ENCODE measurements at places on chromosomes 5 and 9.

DNA sequence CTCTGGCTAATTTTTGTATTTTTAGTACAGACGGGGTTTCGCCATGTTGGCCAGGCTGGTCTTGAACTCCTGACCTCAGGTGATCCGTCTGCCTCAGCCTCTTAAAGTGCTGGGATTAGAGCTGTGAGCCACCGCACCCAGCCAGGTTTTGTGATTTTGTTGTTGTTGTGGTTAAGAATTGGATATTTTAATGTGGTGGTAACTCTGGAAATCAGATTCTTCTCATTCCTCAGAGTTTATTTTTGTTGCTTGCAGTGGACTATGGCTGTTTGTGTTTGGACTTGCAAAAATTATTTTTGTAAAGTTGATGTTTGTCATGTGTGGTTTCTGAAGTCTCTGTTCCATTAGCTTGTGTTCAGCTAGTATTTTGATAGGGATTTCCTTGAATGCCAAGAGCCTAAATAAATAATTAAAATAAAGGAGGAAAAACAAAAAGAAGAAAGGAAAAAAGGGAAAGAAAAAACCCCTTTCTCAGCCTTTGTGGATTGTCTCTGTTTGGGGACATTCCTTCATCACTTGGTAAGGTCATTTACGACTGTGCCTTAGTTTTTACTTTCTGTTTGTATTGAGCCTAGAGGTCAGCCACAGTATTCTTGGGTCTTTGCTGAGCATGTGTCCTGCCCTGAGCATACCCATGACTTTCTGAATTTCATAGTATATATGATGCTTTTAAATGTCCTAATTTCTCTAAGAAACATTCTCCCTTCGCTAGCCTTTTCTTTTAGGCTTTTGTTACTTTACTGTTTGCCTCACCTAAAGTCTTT, 37.3 kb downstream of the PBX3 start:
- no peak for DNase-seq

DNA sequence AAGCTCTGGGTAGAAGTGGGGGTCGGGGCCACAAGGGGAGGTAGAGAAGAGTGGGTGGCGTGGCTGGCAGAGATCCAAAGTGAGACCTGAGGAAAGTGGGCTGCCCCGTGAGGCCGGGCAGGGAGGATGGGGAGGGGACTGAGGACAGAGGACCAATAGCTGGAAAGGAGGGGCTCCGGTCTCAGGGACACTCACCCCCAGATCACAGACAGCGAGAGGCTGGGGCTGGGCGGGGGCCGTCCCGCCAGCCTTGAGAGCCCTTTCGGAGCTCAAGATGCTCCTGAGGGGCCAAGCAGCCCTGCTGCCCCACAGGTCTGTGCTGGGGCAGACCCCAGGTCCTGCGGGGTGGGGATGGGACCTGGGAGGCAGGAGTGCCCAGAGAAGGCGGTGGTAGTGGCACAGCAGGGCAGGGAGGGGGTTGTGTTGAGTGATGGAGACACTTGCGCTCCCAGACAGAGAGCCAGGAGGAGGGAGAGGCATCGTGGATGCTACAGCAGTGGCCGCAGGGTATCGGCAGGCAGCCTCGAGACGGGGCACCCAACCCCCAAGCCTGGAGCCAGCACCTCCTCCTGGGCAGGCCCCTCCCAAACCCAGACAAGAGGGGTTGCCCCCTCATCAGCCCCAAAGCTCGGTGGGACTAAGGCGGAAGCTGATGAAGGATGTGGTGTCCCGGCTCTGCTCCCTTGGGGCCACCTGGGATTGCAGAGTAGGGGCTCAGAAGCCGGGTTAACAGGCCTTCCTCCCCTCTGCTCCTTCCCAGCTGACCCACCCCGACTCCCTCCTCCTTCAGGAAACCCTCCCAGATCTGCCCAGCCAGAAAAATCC, 3.4 kb downstream of the SARDH start:
- DNase-seq = peak; percentile 46

- no peak for DNase-seq
Observed at GRCh38 chr9:16344343-16344742, 526.1 kb downstream of the BNC2 start.

GRCh38 chr5:132179405-132179804, 48.2 kb downstream of the P4HA2 start:
- no peak for DNase-seq

DNA sequence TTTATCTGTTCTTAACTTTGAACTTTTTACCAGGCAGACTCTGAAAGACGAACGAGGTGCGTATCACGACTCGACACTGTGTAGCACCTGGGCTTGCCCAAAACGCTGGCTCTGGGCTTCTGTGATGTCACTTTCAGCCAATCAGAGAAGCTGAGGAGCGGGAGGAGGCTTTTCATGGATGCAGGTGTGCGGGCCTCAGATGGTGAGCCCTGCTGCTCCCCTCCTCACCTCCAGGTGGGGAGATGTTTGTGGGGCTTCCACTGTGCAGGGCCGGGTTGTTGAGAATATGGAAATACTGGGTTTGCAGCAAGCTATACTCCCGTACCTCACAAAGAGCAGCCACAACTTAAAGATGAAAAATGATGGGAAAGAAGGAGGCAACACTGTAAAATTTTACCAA, 246.3 kb downstream of the IRX2 start:
- DNase-seq = peak; percentile 51

GRCh38 chr5:82786748-82787147, 290.4 kb downstream of the TMEM167A start:
- DNase-seq = no peak

DNA sequence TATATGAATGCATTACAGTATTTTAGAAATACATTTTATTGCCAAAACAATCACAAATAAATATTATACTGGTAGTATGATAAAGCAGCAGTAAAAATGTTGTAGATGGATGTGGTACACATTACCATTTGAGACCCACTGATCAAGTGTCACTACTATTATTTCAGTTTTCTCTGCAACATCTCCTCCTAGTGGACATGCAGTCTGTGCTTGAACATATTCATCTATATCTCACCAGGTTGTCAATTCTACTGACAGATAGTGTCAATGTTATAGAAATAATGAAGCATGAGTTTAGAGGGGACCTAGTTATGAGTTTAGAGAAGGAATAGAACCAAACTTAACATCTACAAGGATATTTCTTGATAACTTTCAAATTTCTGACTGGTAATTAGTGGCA, 39.2 kb upstream of the ELOVL7 start:
- peak; percentile 23 for DNase-seq

- DNase-seq = no peak
Observed at GRCh38 chr9:89899573-89899972, 294.8 kb downstream of the GADD45G start.

DNA sequence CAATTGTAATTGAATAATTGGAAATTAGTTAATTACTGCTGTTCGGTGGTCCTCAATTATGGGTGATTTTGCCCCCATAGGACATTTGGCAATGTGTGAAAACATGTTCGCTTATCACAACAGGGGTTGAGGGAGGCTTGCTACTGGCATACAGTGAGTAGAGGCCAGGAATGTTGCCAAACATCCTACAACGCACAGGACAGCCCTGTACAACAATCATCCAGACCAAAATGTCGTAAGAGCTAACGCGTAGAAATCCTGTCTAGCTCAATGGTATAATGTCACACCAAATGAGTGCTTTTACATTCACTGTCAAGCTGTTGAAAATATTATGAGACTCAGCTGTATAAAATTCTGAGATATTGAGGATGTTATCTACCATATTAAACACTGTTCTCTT, 464.4 kb upstream of the TUSC1 start:
- no peak for DNase-seq

DNA sequence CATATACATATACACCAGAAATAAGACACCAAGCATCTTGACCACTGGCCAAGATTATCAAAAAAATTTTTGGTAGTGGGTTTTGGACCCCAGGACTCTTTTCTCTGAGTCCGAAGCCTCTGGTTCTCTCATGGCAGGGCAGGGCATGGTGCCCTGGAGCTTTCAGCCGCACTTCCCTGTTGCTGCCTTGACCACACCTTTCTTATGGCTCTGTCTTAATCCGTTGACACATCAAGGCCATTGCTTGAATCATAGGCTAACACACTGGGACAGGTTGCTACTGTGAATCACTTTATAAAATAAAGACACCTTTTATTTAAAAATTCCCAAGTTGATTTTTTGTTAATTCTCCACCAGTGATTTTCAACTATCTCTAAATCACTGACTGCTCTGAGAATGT, 45.4 kb upstream of the CAST start:
- DNase-seq = no peak

GRCh38 chr5:34998058-34998789, 49.5 kb downstream of the AGXT2 start:
- DNase-seq = no peak

- no peak for DNase-seq
Observed at GRCh38 chr9:131651599-131651998, 88.3 kb downstream of the RAPGEF1 start.

- peak; percentile 20 for DNase-seq
Observed at GRCh38 chr5:112958093-112959088, 18.2 kb upstream of the DCP2 start.

GRCh38 chr5:126253406-126253805, 169.8 kb upstream of the GRAMD2B start:
- DNase-seq = no peak

DNA sequence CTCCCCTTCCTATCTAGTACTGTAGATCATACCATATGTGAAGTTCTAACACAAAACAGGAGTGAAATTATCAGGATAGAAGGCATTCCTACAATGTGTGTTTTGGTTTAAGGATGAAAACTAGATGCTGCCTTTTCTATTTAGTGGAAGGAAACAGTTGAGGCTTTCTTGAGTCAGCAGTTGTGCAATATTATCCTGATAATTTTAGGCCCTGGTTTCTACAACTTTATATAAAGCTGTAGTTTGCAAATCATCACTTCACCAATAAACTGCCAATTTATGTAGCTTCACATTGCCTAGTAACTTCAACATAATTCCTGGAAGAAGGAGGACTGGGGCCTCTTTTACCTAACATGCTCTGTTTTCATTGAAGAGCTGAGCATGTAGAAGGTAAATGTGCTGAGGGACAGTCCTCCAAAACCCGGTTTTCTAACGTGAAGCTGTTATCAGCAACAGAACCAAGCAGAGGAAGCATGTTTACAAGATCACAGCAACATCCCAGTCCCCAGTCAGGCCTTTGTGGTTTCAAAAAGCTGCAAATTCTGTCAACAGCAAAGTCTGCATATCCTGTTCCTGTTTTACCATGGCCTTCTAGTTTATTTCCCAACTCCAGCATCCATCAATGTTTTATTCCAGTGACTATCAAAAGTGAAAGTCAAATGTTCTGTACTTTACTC, 513.4 kb upstream of the MEF2C start:
- no peak for DNase-seq

DNA sequence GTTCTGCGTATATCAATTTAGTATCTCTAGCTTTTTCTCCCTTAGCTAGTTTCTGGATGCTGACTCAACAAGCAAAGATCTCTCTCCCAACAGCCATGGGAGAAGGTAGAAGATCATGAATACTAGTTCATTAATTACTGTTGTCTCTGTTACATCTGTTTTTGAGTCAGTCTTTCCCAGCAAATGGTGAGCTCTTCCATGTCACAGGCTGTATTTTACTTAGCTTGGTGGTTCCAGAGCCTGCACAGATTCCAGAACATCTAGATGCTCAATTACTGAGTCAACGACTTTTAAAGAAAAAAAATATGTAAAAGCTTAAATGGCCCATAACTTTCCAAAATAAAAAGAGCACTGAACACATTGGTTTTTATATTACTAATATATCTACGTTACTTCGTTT, 307.2 kb downstream of the NSG2 start:
- no peak for DNase-seq

DNA sequence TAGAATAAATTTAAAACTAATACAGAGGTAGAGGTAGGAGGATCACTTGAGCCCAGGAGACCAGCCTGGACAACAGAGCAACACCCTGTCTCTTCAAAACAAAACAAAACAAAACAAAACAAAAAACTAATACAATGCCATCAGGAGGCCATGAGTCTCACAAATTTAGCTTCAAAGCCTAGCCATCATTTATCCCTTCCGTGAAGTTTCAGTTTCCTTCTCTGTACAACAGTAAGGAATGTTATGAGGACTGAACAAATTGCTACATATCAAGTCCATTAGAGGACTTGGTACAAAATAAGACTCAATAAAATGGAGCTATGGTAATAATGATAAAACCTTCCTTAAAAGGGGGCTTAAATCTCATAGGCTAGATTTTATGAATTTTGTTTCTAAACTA, 60.8 kb downstream of the MAPKAP1 start:
- no peak for DNase-seq

All from iPS-NIHi11 (cell line).